ENCODE measurements at places on chromosomes 6 and 20. TPM values are rescaled to one million over a fixed set of nuclear protein-coding genes. Genes with fewer than 3 reads are reported as not detected.

- DNase-seq = peak; percentile 57
Measured at GRCh38 chr6:43093436-43094289, 17.5 kb downstream of the PTK7 start.

Gene PSORS1C2
- not detected for total RNA-seq

Gene TSBP1
- total RNA-seq = not detected

DNA sequence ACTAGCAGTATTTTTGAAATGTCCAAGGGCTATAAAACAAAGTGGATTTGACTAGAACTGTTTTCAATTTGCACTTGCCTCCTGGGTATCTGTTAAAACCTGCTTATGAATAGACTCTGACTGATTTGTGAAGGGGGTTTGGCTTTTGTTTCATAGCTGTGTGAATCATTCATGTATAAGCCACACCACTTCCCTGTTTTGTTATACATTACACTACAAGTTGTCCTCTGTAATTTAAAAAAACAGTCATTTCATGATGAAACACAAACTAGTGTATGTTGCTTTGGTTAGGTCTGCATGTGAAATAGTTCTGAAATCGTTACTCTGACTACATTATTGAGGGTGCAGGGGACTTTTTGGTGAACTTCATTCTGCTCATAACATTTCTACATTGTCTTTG, 121.7 kb downstream of the NKAIN2 start:
- DNase-seq = peak; percentile 16

GRCh38 chr20:15603978-15604805, 969.1 kb downstream of the KIF16B start:
- no peak for DNase-seq

DNA sequence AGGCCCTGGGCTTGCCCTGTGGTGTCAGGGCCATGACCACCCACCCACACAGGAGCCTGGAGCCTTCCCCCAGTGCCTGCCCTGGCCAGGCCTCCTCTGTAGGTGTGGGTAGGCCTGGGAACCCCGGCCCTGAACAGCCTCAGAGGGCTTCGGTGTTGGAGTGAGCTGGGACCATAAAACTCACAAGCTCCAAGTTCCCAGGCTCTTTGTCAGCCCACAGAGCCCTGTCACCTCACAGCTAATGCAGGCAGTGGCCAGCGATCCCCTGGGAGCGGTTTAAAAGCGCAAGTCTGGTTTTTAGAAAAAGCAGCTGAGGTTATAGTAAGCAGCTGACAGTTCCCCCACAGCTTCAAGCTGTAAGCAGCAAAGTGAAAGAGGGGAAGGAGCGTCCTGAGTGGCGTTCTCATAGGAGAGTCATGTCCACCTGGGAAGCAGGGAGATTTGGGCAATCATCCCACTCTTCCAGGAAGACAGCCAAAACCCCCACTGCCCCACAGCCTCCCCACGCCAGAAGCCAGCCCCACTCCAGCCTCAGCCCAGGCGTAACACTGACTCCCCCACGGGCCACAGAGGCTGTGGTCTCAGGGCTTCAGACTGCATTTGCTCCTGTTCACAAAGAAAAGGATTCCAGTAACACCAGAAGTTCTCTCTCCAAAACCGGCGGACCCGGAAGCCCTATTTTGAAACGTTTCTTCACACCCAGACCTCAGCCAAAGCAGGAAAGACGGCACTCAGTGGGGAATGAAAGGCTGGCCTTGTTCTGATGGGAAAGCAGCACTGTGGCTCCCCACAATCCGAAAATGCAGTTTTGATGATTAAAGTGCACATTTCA, 34.3 kb upstream of the FOXC1 start:
- peak; percentile 49 for DNase-seq

DNA sequence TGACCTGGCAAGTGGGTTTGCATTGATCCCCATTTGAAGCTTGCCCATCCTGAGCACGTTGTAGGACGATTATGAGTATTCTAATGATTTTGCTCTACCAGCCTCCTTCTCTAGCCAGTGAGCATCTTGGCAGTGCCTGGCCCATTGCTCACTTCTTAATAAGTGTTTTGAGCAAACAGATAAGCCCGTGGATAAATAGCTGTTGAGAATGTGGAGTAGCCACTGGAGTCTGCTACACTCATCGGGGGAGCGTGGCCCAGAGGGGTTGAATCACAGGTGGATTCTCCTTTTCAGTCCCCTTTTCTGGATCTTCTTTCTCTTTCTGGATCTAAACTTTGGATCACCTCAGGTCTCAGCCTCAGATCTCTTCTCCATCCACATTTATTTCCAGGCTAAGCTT, 15.9 kb upstream of the EDN3 start:
- DNase-seq = no peak

Gene DLK2
- 0.90 TPM for total RNA-seq

GRCh38 chr6:137967689-137968454, 100.8 kb downstream of the TNFAIP3 start:
- no peak for DNase-seq

GRCh38 chr20:37971561-37972127, 61.6 kb downstream of the TTI1 start:
- DNase-seq = no peak

Gene RAD21L1
- total RNA-seq = under 0.01 TPM

Gene ARMC2
- 0.72 TPM for total RNA-seq

GRCh38 chr6:170111816-170112582, 178.9 kb downstream of the DLL1 start:
- DNase-seq = no peak
